Activated T-cell treated with anti-CD3 and anti-CD28 coated beads, Interleukin-2, amount 50 U/mL, for 4 hours (primary cell): ENCODE measurements at places on chromosomes 1 and 21. TPM values are rescaled to one million over a fixed set of nuclear protein-coding genes. Genes with fewer than 3 reads are reported as not detected.

Gene GJA8
- total RNA-seq, result not detected

Gene SIPA1L2
- 6.7 TPM for total RNA-seq

Gene SPSB1
- 3.0 TPM for total RNA-seq

DNA sequence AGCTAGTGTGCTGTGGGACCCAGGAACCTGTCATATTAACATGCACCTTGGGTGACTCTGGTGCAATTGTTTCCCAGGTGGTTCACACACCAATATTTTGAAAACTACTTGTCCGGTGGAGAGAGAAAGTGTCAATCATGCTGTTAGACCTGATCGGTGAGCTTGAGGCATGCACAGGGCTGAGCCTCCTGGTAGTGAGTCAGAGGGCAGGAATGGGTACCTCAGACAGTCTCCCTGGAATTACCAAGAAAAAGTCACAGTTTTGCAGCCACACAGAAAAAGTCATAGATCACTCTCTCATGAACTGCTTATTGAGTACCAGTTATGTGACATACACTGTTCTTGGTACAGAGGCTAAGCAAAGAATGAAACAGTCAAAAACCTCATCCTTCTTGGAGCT lies 140.1 kb upstream of the NFIA start:
- DNase-seq, result no peak

Gene SPATA21
- not detected for total RNA-seq

Gene AGBL4
- not detected for total RNA-seq

Gene CASP9
- 6.3 TPM for total RNA-seq

DNA sequence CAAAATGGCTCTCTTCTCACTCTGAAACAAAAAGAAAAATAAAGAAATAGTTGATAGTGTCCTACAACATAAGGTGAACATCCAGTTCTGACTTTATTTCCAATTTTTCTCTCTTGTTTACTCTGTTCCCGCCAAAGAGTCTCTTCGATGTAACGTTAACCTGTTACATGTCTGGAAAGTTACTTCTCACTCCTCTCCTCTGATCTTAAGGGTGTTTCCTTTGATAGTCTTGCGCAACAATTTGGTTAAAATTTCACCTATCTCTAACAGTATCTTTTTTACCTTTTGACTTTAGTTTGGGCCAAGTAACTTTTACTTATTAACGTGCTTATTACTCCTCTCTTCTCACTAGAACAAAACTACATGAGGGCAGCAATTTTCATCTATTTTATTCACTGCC lies 1450.2 kb downstream of the BRINP3 start:
- DNase-seq, result no peak

GRCh38 chr1:153386500-153386901 lies 4.4 kb downstream of the S100A8 start:
- no peak for DNase-seq

- DNase-seq, result no peak
These were observed 26.4 kb downstream of the GNG4 start for GRCh38 chr1:235622936-235623779.

DNA sequence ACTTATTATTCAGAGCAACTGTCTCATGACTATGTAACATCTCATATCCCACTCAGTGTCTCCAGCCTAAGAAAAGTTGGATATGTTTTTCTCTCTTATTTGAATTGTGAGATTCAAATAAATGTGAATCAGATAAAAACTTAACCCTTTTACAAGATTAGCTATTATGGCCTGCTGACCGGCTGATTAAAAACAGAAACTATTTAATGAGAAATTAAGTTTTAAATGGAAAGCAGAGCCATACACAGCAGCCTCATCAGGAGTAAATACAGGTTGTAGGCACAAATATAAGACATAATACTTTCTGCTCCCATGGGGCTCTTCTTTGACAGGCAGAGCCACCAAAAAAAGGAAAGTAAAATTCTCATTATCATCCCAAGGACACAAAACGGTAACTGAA lies 307.0 kb upstream of the PRMT6 start:
- DNase-seq, result no peak

DNA sequence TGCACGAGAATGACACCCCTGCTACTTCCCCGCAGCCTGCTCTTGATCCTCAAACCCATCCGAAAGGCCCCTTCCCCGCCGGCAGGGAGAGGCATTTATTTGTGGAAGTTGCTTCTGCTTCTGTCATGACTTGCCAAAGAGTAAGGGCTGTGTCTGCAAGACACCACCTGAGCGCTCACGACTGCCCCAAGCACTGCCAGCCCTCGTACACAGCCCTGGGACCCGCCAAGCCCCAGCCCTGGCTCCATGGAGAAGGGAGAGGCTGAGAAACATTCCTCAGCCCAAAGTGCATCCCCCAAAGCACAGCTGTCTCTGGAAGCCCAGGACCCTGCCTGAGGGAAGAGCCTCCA lies 6.3 kb upstream of the TPRG1L start:
- DNase-seq, result no peak

- no peak for DNase-seq
These were observed 110.5 kb downstream of the CNIH3 start for GRCh38 chr1:224726441-224727182.

Gene LRRIQ3
- 1.4 TPM for total RNA-seq

DNA sequence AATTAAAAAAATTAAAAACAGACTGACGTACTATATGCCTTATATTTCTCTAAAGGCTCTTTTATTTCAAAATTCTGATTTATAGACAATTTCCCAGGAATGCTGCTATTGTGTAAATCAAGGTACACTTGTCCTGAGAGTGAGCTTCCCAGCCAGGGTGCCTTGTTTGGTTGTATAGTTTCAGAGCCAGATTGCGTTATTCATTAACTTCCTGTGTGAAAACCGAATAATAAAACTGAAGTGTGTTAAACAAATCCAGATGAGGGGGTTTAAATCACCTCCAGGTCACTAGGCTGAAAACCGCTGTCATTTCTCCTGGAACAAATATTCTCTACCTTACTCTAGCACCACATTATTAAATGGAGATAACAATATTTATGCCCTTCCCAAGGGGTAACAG lies 68.7 kb downstream of the LMX1A start:
- no peak for DNase-seq

GRCh38 chr1:17423781-17424245 lies 15.7 kb downstream of the RCC2 start:
- no peak for DNase-seq

GRCh38 chr1:152386940-152387339 lies 27.1 kb downstream of the CRNN start:
- no peak for DNase-seq

DNA sequence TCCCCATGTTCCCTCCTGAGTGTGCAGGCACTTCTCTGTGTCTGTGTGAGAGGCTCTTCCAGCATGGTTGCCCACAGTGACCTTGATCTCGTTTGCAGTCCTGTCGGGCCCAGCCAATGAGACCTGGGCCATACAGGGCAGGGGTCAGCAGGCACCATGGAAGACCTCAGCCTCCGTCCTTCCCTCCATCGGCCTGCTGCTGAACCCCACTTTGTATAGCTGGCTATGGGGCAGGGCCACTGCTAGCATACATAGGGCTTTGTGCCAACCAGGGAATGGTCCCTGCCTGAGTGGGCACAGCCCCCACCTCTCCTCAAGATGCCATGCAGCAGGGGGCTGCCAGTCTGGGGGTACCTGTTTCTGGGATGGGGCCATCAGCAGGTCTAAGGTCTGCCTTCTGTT lies 3.8 kb downstream of the C1orf35 start:
- DNase-seq, result no peak

- no peak for DNase-seq
These were observed 6.4 kb upstream of the KAZN start for GRCh38 chr1:14592004-14592631.

- DNase-seq, result no peak
These were observed 1047.6 kb upstream of the ADGRL4 start for GRCh38 chr1:80054129-80054528.

Gene TCHH
- 0.05 TPM for total RNA-seq

GRCh38 chr1:173205146-173206051 lies 1.7 kb downstream of the TNFSF4 start:
- DNase-seq, result no peak

GRCh38 chr1:46285730-46286477 lies 17.5 kb downstream of the LRRC41 start:
- peak; percentile 21 for DNase-seq

Gene ACKR1
- 0.46 TPM for total RNA-seq
